ENCODE measurements at places on chromosomes 4 and X.

DNA sequence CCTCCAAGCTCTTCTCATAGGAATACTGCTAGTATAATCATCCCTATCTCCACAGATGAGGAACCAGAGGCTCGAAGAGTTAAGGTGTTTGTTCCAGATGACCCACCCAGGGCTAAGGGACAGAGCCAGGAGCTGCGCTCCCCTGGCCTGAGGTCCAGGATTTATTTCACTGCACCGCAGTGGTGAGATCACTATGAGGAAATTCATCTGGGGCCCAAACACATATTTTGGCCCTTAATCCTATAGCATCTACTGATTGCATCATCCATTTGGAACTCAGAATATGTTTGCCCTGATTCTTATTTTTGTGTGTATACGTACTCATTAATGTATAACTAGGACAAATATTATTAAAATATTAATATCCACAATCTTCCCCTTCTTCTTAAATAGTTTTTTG is 100.1 kb upstream of the RBPJ start:
- DNase-seq = no peak

DNA sequence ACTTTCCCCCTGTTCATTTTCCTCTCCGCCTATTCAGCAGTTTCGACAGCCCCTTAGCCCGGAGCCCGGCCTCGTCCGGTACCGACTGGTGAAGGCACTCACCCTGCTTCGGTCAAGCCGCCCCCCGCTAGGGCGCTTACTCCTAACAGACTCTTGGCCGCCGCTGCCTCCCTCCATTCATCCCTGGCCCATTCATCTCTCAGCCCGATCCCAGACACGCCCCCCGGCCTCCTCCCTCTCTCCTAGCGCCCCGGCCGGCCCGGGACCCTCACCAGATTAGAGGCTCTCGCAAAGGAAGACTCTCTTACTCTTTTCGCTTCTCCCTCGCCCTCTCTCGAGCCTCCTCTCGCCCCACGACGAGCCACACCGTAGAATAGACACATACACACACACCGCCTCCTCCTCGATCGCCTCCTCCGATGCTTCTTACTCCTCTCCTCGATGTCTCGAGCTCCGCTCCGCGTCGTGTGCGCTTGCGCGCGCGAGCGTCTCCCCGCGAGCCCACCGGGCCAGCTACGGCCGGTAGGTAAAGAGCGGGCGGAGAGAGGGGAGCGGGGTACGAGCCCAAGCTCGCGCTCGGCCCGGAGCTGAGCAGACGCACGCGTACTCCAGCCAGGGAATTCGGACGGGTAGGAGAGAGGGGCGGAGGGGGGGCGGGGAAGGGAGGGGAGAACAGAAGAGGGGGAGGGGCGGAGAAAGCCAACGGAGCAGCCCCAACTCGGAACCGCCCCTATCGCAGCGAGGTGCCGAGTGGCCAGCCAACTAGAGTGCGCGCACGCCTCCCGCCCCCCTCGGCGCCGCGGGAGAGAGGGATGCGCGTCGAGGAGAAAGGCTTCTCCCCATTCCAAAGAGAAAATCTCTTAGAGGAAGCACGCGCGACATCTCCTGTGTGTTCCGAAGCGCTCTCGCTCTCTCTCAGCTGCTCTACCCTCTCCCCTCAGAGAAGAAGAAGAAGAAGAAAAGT is at the start of gene WNK3:
Gene WNK3 (minus strand): TSS at position 633 of the 964 bp plus-strand sequence.
- no peak for DNase-seq

DNA sequence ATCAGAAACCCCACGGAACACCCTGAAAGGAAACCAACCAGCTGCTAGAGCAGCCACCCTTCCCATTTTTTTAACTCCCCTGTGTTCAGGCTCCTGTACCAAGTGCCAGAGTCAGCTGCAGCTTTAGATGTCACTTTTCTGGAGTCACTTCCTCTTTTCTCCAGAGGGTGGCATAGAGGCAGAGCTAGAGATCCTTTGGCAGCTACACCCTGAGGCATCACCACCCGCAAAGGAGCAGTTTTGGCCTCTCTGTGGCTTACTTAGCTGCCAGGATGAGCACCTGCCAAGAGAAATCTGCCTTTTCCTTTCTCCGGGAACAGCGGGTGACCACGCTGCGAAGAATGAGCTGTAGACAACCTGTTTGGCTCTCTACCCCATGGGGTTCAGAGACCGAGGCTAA is 58.0 kb upstream of the CHRDL1 start:
- no peak for DNase-seq

GRCh38 chrX:155891446-155892210 is 10.5 kb downstream of the VAMP7 start:
- DNase-seq = no peak

DNA sequence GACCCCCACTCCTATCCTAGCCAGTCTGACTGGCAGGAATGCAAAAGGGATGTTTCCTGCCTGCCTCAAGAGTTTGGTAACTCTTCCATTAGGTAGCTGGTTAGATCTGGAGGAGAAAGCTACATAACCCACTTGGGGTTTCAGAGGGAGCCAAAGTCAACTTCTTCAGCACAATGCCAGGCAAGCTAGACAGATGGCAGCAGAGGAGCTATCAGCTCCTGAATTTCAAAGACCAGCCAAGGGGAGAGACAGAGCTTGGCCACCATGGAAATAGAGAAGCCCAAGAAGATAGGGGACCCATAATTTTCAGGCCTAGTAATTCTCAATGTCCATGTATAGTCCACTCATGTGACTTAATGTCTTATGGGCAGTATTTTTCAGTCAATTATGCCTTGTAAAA is 56.4 kb downstream of the PGRMC1 start:
- no peak for DNase-seq

Measured in T-cell (primary cell).